ENCODE measurements at places on chromosomes 7 and 10. TPM values are rescaled to one million over a fixed set of nuclear protein-coding genes. Genes with fewer than 3 reads are reported as not detected.

GRCh38 chr10:76122056-76122455, 690.6 kb downstream of the LRMDA start:
- H3K36me3 ChIP-seq: no peaks in the 10 kb centered on the region
- no peak overlapping the region for H3K27ac ChIP-seq
- no peaks in the 10 kb centered on the region for H3K4me1 ChIP-seq

- H3K36me3 ChIP-seq: peaks cover 52% of the 10 kb centered on the region
- H3K27ac ChIP-seq: no peak overlapping the region
- DNase-seq: no peak
- no peaks in the 10 kb centered on the region for H3K27me3 ChIP-seq
- no peak overlapping the region for H3K4me3 ChIP-seq
Measured at GRCh38 chr7:134936893-134937510, 49.3 kb upstream of the AGBL3 start.

DNA sequence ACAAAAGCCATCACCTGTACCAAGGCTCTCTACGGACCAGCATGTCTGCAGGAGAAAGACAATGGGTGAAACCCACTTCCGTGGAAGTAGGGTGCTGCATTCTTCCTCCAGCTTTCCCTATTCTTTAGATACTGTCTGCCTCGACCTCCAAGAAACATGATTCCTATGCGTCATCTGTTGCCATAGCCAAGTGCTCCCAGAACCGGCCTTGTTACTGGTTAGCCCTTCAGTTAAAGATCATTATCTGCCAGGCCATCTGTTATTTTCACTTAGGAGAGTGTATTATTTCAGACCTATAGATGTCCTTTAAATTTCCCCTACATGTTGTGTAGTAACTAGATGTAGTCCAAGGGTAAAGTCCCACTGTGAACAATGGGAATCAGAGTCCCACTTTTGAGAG, 89.0 kb upstream of the KIAA1217 start:
- peak overlapping the region; percentile 50 for H3K4me3 ChIP-seq
- H3K27me3 ChIP-seq: no peaks in the 10 kb centered on the region
- peaks cover 43% of the 10 kb centered on the region for H3K4me1 ChIP-seq
- peak overlapping the region; percentile 84 for H3K27ac ChIP-seq

DNA sequence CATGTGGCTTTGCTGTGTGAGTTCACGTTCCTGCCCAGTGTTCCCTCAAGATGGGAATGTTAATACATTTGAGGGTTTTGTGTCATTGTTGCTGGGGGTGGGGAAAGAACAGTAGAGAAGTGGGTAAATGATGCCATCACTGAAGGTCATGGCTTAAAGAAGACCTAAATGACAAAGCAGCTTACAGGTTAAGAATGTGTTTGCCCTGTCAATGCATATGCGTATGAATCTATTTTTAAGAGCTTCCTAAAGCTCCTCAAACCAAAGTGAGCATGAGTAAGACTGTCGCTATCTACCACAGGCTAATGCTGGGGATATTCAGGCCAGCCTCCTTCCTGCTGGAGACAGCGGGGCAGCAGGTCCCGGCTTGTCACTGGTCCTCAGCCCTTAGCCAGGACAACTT, 162.9 kb downstream of the CREB5 start:
- H3K4me3 ChIP-seq: no peak overlapping the region
- no peaks in the 10 kb centered on the region for H3K27me3 ChIP-seq
- DNase-seq: no peak
- H3K36me3 ChIP-seq: no peaks in the 10 kb centered on the region
- peaks cover 53% of the 10 kb centered on the region for H3K4me1 ChIP-seq

GRCh38 chr7:160958-161725, 31.2 kb upstream of the FAM20C start:
- H3K4me1 ChIP-seq: peaks cover 10% of the 10 kb centered on the region
- H3K27ac ChIP-seq: no peak overlapping the region
- H3K27me3 ChIP-seq: 0 out of 2 replicates have a peak, but pooled peaks cover 5% of the 10 kb centered on the region
- H3K4me3 ChIP-seq: no peak overlapping the region
- H3K36me3 ChIP-seq: no peaks in the 10 kb centered on the region

GRCh38 chr7:130961128-130961601, 227.2 kb upstream of the KLF14 start:
- peak overlapping the region; percentile 36 for H3K4me3 ChIP-seq
- no peaks in the 10 kb centered on the region for H3K27me3 ChIP-seq
- H3K27ac ChIP-seq: no peak overlapping the region
- no peaks in the 10 kb centered on the region for H3K4me1 ChIP-seq

C10orf90 gene
- 0.12 TPM for total RNA-seq

DNA sequence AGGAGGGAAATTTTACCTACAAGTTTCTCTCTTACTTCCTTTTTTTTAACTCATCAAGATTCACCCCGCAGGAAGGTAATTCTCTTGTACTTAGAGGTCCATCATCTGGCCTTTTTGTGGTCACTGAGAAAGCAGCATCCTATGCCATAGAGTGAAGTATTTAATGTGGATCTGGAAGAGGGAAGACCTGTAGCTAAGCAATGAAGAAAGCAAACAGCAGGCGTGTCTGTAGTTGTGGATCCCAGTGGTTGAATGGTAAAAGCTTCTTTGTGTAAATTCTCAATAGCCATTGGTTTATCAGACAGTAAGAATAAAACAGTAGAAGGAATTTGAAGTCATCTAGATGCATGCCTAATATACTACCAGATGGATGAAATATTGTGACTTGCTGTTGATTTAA, 196.4 kb downstream of the ANKRD7 start:
- no peaks in the 10 kb centered on the region for H3K27me3 ChIP-seq
- no peak for DNase-seq
- H3K4me3 ChIP-seq: no peak overlapping the region
- H3K36me3 ChIP-seq: no peaks in the 10 kb centered on the region
- no peak overlapping the region for H3K27ac ChIP-seq

Data from SJCRH30 (cell line).